ENCODE measurements at places on chromosomes 6 and 20.

DNA sequence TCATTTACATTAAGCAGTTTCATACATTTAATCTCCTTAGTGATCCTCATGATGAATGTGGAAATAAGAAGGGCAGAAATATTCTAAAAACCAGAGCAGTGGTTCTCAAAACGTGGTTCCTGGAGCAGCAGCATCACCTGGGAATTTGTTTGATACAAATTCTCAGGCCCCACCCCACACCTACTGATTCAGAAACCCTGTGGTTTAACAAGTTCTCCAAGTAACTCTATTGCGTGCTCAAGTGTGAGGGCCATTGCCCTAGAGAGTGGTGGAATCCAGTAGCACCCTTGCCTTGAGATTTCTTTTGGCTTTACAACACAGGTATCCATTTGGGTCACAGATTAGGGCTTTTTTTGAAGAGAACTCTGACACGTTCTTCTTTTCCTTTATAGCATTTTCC lies 354.6 kb upstream of the FLRT3 start:
- no peak for DNase-seq

- DNase-seq: no peak
Measured at GRCh38 chr20:58867211-58867610, 14.7 kb downstream of the GNAS start.

GRCh38 chr20:61776491-61777075 lies 289.1 kb downstream of the TAF4 start:
- DNase-seq: no peak

- DNase-seq: no peak
Measured at GRCh38 chr6:170454512-170455285, 98.4 kb downstream of the PSMB1 start.

DNA sequence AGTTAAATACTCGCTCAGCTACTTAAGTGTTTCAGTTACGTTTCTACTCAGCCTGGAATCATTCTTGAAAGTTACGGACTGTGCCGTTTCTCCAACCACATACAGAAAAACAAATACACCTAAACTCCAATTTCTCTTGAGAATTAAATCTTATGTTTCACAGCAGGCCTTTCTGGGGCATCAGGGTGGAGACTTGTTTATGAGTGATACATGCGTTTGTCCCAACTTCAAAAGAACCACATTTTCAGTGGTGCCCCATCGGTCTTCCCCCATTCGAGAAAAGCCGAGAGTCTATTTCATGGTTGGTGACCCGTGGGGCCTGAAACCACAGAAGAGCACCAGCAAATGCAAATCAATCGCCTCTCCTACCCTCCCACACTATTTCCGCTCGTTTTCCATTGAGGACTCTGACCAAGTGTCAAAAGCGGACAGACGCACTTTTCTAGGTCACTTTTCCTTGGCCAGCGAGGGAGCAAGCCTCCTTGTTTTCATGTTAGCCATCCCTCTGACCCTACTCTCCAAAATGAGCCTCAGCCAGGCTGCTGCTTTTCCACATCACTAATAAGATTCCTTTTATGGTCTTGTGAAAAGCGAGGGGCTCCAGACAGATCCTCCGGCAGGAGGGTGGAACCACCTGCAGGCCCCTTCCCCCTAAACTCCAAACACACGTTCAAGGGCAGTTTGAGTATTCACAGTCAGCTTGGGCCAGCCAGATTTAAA lies 3.1 kb downstream of the JAG1 start:
- DNase-seq: no peak

DNA sequence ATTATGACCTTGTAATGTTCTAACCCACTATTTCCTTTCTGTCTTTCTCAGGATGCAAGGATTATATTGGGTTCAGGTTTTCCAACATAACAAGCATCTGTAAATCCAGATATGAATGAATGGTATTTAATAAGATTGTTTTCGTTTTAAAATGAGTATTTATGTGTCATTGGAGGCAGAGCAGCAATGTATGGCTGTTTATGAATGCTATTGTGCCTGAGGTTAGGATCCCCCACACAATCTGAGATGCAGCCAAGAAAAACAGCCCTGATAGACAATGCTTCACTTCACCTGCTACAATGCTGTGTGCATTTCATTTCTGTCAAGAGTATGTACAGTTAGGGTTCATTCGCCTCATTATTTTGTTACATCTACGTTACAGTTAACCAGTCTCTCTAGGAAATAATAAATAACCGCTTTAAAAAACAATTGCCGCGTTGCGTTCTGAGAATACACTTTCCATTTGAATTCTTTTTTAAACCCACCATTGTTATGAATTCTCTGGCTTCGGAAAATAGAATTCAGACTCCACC lies 19.6 kb downstream of the TFAP2A start:
- DNase-seq: no peak

GRCh38 chr20:6480328-6481200 lies 286.9 kb upstream of the BMP2 start:
- DNase-seq: no peak

- no peak for DNase-seq
Measured at GRCh38 chr6:14499841-14500240, 382.3 kb downstream of the CD83 start.

DNA sequence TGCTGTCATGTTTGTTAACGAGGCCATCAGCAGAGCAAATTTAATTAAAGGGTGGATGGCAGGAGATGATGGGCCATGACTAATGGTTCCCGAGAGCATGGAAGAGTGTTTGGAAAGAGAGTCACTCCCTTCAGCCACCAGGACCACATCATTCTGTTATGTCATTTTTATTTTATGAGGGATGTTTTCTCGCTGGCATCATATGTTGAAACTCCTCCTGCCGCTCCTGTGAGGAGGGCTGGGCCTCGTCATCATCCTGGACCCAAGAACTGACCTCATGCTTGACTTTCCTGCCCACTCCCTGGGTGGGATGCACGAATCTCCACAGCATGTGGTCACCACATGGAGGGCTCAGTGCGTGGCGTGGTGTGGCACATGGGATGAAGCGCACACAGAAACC lies 86.4 kb upstream of the FRMD1 start:
- DNase-seq: no peak

DNA sequence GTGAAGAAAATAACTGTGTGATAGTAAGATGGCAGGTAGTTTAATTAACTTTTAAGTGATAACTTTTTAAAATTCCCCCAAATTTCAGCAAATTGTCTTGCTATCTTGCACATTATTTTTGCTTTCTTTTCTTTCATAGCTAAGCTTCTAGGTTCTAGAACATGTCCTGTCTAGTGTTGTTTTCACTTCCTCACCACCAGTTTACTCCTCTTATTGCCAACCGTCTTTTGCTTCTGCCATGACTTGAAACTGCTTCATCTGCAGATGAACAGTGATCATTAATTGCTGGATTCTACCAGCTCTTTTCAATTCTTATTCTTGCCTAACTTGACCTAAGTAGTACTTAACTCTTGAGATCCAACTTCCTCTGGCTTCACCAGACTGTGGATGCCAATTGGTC lies 137.8 kb downstream of the CENPW start:
- no peak for DNase-seq
